ENCODE measurements at places on chromosomes 7 and 10.

DNA sequence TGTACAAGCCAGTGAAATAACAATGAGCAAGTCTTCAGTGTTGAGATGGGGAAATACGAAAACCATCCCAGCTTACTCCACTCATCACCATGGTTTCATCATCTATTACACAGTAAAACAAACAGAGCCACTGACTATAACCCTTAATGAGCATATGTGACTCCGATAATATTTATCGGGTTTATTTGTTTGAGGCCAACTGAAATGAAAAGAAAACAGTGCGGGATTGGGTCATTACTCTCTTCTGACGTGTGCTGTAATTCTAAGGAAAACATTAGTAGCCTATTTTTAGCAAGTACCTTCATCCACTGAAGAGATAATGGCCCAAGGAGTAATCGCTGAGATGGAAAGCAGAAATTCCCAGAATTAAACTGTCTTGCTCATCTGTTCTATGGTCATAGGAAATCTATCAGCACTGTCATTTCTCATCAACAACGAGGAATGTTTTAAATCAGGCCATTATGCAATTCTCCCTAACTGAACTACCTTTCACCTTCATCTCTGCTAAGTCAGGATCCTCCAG, 716.5 kb downstream of the INHBA start:
- DNase-seq: no peak

GRCh38 chr7:52639981-52640380, 395.5 kb upstream of the POM121L12 start:
- no peak for DNase-seq

GRCh38 chr7:81584667-81585066, 185.2 kb downstream of the HGF start:
- no peak for DNase-seq

- no peak for DNase-seq
These were observed 142.9 kb upstream of the VWC2 start for GRCh38 chr7:49630513-49630912.

DNA sequence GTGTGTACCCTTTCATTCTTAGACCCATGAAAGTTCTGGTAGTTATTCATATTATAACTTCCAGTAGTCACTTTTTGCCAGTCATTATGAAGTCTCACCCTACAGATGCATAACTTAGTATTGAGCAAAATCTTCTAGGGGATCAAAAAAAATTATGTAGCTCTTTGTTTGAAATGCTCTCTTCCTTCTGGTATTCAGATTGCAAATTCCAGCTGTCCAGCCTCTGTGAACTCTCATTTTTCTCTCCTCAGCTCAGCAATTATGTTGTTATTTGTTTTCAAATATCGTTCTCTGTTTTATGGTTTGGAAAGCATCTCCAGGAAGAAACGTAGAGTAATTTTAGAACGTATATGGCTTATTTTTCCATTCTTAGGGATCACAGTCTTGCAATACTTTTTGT, 442.5 kb downstream of the SEMA3D start:
- no peak for DNase-seq

DNA sequence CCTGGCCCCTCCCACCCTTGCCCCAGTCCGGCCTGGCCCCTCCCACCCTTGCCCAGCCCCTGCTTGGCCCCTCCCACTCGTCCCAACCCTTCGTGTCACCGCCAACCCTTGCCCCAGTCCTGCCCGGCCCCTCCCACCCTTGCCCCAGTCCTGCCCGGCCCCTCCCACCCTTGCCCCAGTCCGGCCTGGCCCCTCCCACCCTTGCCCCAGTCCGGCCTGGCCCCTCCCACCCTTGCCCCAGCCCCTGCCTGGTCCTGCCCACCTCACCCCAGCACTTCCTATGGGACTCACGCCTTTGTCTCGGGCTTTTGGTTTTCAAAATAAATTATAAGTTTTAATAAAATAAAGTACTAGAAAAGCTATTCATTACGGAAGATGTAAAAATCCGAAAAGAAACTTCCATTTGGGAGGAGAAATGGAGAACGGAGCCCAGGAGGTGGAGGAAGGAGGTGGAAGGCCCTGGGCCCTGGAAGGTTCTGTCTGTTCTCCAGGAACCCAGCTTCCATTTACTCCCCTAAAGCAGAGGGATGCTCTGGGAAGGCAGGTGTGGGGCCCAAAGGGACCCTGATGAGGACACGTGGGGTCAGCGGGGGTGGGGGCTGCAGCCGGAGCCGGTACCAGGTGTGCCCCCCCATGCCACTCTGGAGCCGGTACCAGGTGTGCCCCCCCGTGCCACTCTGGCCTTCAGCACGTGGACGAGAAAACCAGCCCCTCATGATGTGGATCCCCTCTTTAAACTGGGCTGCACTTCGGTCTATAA, 52.2 kb downstream of the PWWP2B start:
- no peak for DNase-seq

All from eye (tissue), 1 donor.